ENCODE measurements at places on chromosomes 16 and 17.

GRCh38 chr16:84753412-84754326 lies 53.9 kb downstream of the USP10 start:
- DNase-seq: no peak

DNA sequence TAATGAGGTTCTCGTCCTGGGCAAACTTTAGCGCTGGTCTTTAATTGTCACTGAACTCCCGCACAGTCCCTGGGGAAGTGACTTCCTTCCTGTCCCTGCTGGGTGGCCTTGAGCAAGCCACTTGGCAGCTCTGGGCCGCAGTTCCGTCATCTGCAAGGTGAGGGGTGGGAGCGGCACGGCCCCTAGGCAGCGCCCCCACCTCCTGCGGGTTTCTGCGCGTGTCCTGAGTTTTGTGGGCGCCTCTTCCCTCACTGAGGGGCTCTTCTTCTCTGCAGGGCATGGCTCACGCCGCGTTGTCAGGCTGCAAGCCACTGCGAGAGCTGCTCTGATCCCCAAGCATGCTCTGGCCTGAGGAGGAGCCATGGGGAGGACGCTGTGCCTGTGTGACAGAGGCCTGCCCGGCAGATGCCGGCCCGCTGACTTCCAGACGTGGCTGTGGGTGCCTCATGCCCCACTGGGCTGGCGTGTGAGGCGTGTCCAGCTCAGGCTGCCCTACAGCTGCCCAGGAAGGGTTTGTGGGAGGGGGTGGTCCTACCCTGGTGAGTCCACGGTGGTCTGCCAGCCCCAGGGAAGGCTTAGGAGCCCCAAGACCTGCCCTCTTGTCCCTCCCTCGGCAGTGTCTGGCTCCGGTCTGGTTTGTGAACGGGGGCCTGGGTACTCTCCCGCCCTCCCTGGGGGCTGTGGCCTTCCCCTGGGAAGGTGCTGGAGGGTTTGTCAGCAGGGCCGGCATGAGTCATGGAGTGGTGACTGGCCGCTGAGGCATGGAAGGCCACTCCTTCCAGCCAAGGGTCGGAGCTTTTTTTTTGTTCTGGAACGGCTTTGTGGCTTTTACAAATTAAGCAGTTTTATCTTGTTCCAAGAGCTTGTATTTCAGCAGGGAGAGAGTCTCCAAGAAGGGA lies 182.0 kb downstream of the SEC14L1 start:
- peak; percentile 91 for DNase-seq

DNA sequence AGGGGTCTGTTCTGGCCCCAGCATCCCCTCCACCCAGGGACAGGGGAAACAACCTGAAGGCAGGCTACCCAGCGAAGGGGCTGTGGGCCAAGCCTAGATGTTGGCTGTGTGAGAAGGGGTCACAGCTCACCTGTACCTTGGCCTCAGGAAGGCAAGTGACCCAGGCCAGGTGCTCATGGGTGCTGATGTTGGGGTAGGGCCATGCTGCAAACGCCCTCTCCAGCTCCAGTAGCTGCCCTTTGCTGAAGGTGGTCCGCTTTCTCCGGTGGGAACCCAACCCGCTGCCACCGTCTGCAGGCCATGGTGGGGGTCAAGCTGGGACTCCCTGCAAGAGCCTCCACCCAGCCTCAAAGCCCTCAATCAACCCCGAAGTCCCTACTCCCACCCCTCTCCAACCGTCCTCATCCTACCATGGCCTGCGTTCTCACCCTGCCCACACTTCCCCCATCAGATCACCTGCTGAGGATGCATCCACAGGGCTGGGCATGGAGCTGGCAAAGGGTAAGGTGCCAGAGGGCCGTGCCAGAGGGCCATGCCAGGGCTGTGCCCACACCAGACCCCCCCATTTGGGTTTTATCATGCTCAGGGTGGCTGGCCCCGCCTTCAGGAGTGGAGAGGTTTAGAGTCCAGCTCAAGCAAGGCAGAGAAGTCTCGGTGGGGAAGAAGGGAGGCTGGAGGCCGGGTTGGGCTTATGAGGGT lies at the start of gene SEBOX:
SEBOX (minus strand) TSS at position 535 of the 699 bp plus-strand sequence; CDS start at position 487, 48 bp downstream.
- DNase-seq: no peak

- DNase-seq: no peak
These were observed 23.5 kb downstream of the SMTNL2 start for GRCh38 chr17:4607773-4608187.

DNA sequence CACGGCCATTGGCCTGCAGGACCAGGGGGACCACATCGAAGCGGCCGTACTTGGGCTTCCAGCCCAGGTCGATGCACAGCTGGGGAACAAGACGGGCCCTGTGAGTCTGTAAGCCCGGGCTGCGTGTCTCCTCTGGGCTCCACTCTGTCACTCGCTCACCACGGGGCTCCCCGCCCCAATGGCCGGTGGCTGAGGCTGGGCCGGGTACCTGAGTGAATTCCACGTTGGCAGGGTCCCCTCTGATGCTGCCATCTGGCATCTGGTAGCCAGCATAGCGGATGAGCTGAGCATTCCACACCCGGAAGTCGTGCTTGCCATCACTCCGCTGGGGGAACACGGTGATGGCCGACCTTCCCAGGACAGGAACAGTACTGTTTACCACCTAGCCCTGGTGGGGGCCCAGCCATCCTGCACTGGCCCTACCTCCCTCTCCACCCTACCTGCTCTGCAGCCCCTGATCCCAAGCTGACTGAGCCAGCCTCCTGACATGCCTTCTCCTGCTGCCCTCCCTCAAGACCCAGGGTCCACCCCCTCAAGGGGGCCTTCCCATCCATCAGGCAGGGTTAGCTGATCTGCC lies 19.4 kb downstream of the NOS2 start:
- DNase-seq: no peak

DNA sequence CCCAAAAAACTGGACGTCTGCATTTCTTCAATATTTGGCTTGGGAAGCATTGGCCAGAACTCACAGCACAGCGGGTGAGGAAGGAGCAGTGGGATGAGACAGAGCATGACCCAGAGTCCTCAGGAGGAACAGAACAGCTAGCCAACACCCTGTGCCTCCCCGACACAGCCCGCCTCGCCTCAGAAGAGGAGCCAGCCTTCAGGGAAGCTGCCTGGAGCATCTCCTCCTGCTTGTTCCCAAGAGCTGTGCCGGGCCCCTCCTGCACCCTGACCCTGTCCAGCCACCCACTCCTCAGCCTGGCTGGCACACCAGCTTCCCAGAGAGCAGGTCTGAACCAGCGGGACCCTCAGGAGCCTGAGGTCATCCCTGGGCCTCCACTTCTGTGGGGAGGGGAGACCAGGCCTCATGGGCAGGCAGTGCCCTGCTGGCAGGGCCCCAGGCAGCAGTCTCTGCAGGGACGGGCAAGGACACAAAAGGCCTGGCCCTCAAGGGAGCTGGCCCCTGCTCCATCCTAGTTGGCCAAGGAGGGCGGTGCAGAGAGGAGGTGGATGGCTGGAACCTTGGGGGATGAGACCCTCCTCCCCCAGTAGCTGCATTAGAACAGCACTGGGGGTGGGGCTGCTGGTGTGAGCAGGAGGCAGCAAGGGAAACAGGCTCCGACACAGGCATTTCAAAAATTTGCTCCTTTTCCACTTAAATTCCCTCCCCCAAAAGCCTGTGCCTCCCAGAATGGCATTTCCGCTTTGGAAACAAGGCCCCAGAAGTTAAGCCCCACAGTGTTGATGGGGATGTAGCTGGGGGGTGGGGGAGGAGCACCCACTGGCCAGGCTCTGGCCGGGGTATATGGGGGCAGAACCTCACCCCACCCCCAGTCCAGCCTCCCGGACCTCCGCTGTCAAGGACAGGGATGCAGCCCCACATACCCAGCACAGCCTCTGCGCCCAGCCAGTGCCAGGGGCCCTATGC lies 1.8 kb upstream of the BCAR1 start:
- DNase-seq: no peak

DNA sequence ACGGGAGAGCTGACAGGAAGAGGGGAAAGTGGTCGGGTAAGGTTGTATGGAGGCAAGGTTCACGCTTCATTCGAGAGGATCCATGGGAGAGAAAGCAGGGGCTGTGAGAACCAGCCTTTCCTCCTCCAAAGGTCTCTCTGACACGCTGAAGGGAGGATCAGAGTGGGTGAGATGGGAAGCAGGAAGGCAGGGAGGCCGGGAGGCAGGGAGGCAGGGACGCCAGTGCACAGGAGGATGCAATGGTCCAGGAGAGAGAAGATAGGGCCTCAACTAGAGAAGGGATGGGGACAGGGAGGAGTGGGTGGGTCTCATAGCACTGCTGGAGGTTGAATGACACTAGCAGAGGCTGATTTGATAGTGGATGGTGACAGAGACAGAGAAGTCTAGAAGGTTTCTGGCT lies 54.1 kb downstream of the PIMREG start:
- no peak for DNase-seq

DNA sequence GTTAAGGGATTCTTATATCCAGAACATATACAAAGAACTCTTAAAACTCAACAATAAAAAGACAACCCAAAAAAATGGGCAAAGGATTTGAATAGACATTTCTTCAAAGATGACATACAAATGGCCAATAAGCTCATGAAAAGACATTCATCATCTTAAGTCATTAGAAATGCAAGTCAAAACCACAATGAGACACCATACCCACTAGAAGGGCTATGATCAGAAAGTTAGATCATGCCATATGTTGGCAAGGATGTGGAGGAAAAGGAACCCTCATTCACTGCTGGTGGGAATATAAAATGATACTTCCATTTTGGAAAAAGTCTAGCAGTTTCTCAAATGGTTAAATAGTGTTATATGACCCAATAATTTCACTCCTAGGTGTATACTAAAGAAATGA lies 9.4 kb downstream of the PLD6 start:
- no peak for DNase-seq

DNA sequence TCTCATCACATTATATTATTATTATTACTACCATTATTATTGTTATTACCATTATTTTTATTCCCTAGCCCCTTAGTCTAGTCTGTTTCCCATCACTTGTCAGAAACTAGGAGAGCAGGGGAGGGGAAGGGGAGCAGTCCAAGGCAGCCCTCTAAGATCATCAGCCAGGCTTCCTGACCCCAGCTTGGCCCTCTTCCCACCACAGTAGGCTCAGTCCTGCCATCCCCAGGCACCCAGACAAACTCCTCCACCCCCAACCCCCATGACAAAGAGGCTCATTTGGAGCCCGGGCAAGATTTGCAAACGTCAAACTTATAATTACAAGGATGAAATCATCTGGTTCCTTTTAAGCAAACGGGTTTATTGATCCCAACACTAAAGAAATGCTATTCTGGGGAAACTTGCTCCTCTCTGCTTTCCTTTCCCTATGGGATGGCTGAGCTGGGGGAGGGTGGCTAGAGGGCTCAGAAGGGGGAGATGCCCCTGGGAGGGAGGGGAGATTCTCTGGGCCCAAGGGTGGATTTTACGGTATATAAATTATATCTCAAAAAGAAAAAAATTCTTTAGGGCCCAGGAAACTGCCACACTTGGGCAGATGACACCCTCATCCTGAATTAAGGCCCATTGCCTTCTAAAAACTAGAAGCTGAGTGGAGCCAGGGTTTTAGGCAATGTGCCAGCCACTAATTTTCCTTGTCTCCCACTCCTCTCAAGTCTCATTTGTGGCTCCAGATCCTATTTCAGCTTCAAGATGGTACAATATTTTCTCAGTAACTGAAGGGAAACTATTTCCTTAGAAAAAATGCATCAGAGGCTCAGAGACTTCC lies 4.4 kb upstream of the CBFB start:
- DNase-seq: no peak

DNA sequence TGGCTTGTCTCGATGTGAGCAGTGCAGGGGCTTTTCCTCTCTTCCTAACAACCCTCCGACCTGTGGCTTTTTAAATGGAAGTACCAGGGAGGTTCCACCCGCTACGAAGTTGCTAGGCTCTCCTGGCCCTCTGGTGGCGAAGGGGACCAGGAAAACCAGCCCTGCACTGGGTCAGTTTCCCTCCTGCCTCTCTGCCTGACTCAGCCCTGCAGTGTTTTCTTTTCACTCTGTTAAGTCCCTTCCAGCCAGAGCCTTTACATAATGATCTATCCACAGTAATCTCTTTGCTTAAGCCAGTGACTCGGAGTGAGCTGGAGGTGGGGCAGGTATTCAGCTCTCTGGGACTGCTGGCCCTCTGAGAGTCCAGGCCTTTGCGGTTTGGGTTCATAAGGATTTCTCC lies 331.3 kb upstream of the EEF2KMT start:
- DNase-seq: no peak

DNA sequence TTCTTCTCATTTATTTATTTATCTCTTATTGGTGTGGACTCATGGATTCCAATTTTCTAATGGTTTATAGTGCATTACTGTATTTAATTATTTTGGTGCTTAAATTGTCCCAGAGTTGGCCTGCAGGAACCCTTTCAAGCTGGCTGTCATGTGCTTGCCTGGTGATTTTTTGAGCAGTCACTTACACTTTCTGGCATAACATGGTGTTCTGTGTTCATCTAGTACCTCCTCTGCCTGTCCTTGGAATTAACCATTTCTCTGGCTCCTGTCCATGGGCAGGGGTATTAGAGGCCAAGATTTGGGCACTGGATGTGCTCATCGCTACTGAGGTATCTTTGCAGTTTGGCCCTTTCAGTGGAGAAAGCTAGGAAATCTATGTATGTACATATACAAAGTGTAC lies 67.0 kb downstream of the CLEC16A start:
- no peak for DNase-seq

DNA sequence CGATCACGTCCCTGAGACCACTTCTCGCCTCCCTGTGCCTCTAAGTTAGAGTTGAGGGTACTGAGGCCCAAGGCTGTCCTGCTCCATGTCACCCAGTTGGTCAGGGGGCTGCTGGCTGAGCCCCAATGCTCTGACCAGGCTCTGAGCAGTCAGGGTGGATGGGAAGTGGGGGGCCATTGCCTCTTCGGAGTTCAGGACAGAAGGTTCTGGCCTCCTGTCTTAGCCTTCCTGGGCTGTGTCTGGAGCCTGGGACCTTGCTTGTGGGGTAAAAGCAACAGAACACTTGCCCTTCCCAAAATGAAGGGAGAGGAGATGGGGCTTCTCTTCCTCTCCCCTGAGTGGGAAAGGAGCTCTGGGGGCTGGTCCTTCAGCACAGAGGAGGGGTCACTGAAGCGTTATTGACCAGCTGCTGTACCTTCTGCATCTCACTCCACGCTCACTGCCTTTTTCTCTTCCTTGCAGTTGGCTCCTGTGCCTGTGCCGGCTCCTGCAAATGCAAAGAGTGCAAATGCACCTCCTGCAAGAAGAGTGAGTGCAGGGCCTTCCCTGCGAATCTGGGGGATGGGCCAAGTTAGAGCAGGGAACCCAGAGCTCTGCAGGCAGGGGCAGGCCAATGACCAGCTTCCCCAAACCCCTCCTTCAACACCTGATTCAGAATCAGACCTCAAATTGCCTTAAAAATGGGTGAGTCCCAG lies 580 bp downstream of the MT1X start:
- DNase-seq: no peak

DNA sequence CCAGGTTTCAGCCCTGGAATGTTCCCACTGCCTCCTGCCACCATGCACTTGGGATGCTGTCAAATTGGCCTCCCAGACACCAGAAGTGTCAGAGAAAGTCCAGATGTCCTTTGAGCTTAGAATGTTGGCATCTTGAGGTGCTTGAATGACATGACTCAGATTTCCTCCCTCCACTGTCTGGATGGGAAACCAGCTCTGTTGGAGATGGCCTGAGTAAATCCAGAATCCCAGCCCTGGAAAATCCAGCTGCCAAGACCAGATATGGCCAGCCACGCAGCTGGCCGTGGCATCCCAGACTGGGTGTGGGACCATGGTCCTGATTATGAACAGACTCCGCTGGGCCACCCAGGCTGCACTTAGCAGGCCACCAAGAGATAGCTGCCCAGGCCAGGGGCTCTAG lies 57.0 kb upstream of the CLEC3A start:
- DNase-seq: no peak
